ENCODE measurements at places on chromosomes 16 and 17. TPM values are rescaled to one million over a fixed set of nuclear protein-coding genes. Genes with fewer than 3 reads are reported as not detected.

Gene RGS11
- total RNA-seq = 0.55 TPM

Gene ERBB2
- total RNA-seq = 91.0 TPM

Gene ASPHD1
- 19.5 TPM for total RNA-seq

Gene MT4
- total RNA-seq = not detected

Gene CDC6
- total RNA-seq = 39.8 TPM

Gene SECTM1
- 2.9 TPM for total RNA-seq
